ENCODE measurements at places on chromosomes 4 and X.

GRCh38 chr4:168134651-168135050 lies 42.3 kb downstream of the ANXA10 start:
- DNase-seq: no peak

- DNase-seq: no peak
Observed at GRCh38 chrX:15594371-15594770, 6.4 kb downstream of the ACE2 start.

DNA sequence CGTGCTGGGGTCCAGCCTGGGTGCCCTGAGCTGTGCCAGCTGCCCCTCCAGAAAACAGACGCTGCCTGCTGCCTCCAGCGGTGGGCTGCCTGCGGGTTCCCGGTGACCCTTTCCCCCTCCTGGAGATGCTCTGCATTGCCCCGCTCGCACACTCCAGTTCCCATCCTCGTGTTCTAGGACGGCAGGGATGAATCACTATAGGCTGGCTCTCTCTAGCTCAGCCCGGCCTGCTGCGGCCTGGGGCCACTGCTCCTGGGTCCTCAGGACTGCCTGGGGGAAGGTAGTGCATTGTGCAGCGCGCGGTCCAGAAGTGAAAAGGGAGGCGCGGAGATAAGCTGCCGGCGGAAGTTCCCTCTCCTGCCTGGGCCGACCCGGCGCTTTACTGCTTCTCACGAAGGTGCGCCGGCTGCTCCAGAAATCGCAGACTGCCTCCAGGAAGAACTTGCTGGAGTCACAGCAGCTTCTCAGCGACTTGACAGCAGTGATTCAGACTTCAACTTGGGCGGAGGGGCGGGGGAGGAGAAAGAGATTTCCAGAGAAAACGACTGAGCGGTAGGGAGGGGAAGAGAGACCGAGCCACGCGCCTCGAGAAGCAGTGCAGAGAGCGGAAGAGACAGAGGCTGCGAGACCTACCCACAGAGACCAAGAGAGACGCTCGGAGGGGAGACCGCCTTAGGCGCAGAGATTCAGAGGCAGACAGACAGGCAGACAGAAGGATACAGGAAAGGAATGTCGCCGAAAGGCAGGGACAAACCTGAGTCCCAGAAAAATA lies 6.7 kb upstream of the MSX1 start:
- peak; percentile 53 for DNase-seq

DNA sequence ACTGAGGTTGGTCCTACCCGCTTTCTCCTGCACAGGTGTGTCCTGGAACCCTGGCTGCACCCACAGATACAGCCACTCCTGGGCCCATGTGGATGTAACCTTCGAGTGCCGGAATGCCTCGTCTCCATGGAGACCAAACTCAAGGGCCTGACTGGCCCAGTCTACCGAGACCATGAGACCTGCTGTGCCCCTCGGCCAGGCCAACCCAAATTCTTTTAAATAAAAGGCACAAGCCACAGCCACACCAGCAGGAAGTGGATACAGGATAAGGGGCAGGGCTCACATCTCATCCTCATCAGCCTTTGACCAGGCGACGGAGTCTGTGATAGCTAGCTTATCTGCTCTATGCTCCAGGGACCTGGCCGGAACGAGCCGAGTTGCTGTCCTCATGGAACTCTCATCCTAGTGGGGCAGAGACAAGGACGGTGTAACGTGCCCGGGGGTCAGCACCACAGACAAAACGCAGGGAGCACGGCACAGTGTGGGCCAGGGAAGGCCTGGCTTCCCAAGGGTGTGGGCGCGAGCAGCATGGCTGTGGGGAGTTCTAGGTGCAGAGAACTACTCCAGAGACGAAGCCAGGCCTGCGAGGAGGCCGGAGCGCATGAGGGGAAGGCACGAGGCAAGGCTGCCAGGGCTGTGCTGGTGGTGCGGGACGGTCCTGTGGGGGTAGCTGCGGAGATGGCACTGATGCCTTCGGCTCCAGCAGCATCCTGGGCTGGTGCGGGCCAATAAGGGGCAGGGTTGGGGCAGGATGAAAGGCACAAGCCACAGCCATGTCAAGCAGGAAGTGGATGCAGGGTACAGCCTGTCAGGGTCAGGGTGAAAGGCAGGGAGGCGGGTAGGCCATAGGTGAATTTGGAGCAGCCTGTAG lies 22.7 kb downstream of the NOP14 start:
- DNase-seq: no peak

- no peak for DNase-seq
Observed at GRCh38 chr4:48046059-48046458, 29.5 kb downstream of the NIPAL1 start.

- DNase-seq: no peak
Observed at GRCh38 chrX:109952985-109953905, 49.7 kb upstream of the TMEM164 start.

DNA sequence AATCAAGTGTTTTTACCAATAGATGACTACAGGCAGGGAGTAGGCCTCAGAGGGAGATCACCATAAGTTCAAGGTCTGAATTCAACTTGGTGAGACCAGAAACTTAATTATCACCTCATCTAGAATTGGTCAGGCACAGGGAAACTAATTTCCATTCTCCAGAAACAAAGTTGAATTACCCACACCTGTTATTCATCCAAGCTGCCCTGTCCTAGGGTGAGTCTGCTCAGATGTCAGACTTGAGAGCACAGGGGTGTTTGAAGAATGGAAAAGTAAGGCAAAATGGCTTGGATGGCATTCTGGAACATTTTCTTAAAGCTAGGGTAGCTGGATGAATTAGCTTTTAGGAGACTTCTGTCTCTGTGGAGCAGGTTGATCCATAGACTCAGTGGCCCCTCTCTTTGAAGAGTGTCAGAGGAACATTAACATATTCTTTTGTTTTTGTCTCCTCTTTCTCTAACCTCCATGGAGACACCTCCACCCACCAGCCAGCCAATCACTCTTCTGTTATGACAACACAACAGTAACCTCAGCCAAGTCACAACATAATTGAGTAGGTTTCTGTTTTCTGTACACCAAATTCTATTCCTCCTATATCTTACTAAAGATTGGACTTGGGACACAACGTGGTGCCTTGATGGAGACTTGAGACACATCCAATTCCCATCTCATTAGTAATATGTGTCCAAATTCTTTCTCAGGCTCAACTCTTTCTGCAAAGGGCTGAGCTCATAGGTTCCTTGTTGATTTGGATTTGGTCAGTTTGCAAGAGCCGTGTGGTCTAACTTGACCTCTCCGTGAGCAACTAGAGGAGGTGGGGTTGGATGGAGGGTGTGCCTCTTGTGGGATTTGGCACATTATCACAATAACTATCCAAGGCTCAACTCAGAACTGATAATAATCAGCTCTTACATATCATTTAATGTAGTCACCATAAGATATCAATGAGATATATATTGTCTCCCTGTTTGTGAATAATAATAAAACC lies 45.1 kb downstream of the VSIG4 start:
- DNase-seq: no peak

GRCh38 chr4:119105605-119106004 lies 30.0 kb upstream of the MYOZ2 start:
- DNase-seq: peak; percentile 30

DNA sequence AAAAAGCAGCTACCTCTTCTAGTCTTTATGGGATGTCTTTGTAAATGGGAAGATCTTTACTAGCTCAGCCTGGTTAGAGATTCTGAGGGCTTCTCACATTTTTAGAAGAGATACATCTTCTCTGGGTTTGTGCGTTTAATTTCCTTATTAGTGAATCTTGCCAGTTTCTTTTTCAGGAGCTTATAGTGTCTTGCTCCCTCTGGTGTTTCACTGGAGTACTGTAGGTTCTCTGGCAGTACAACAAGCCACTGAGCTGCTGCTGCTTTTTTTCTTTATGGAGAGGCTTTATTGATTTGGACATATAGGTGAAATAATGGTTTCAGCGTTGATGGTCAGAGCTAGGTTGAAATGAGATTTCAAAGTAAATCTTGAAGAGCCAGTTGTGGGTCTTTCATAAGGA lies 82.9 kb downstream of the LAS1L start:
- peak; percentile 11 for DNase-seq

DNA sequence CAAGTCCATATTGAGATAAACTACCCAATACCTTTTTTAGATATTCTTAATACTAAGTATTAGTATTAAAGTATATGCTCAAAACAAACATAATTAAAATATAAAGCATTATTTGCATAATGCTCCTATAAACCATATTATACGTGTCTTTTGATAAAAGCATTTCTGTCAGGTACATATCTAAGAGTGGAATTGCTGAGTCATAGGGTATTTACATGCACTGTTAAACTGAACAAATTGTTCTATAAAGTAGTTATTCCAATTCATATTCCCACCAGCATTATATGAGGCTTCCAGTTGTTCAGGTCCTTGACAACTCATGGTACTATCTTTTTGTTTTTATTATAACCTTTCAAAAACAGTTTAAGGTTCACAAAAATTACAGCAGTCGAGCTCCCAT lies 114.2 kb downstream of the FGF16 start:
- no peak for DNase-seq

- no peak for DNase-seq
Observed at GRCh38 chr4:8637456-8637984, 45.0 kb downstream of the CPZ start.

DNA sequence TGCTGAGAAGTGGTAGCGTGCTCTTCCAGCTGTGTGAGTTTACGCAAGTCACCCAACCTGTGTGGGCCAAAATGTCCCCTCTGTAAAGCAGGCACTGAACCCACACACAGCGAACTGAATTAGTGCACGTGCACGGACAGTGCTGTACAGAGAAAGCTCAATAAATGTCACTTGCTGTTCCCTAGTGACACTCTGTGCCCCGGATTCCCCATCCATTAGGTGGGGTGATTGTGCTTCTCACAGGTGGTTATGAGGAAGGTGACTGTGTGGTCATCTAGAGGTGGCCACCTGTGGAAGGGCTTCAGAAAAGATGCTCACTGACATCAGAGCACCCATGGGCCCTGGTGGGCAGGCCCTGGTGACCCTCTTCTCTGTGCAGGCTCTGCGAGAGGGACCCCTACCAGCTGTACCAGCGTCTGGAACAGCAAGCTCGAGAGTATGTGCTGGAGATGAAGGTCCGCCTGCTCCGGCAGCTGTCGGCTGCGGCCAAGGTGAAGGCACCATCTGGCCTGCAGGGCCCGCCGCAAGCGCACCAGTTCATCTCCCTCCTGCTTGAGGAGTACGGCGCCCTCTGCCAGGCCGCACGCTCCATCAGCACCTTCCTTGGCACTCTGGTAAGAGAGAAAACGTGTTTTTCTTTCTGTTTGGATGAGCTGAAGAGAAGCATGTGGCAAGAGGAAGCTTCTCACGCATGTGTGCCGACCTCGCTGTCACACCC lies 94.3 kb downstream of the FAM193A start:
- no peak for DNase-seq

GRCh38 chr4:22196551-22196950 lies 248.0 kb upstream of the KCNIP4 start:
- no peak for DNase-seq

GRCh38 chrX:38939067-38939466 lies 137.8 kb downstream of the MID1IP1 start:
- peak; percentile 50 for DNase-seq

DNA sequence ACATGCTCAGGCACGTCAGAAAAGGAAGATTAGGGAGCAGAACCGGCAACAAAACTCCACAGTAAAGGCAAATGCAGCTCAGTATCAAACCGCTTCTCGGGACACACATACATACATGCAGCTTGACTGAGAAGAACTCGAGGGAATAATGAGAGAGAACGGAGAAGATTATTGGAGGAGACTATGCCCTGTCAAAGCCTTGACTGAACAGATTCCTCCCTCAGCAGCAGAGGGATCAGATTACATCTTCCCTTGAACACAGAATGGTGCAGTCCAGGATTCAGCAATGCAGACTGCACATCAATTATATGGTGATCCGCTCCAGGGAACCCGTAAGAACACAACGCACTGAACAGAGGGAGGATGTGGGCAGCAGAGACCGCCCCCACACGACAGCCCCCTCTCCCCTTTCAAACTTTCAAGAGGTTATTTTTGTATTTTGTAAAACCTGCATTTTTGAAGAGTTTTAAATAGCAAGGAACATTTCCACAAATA lies 183.2 kb downstream of the FBXW7 start:
- peak; percentile 97 for DNase-seq

- DNase-seq: no peak
Observed at GRCh38 chrX:109463784-109464183, 18.1 kb downstream of the GUCY2F start.

DNA sequence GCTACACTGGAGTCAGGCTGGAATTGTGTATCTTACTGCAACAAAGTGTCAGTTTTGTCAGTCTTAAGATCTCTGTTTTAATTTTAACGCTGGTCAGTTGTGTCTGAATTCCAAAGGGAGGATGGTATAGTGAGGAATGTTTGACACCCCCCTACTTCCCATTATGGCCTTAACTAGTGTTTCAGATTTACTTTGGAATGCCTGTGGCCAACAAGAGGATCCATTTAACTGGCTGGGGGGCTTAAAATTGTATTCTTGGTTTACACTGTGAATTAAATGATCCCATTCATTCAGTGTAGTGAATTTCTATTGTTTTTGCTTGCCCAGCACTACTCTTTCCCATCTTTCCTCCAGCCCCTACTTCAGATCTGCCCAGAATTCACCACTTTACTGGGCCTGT lies 75.8 kb upstream of the IQCM start:
- DNase-seq: no peak

GRCh38 chr4:86055898-86056297 lies 304.0 kb downstream of the MAPK10 start:
- no peak for DNase-seq

DNA sequence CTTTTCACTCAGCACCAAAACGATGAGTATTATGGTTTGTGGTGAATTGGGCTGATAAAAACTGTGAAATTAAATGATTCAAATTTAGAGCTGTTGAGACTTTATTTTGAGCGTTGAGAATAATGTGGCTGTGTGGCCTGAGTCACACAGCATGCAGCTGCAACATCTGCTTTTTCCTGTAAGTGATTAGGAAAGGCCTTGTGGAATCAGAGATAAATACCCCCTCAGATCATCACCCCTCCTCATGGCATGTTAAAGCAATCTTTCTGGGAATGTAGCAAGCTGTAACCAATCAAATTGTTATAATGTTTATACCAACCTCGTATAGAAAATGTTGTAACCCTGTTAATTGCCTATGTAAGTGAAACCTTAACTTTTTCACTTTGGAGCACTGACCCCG lies 90.0 kb upstream of the GRPR start:
- DNase-seq: peak; percentile 71

DNA sequence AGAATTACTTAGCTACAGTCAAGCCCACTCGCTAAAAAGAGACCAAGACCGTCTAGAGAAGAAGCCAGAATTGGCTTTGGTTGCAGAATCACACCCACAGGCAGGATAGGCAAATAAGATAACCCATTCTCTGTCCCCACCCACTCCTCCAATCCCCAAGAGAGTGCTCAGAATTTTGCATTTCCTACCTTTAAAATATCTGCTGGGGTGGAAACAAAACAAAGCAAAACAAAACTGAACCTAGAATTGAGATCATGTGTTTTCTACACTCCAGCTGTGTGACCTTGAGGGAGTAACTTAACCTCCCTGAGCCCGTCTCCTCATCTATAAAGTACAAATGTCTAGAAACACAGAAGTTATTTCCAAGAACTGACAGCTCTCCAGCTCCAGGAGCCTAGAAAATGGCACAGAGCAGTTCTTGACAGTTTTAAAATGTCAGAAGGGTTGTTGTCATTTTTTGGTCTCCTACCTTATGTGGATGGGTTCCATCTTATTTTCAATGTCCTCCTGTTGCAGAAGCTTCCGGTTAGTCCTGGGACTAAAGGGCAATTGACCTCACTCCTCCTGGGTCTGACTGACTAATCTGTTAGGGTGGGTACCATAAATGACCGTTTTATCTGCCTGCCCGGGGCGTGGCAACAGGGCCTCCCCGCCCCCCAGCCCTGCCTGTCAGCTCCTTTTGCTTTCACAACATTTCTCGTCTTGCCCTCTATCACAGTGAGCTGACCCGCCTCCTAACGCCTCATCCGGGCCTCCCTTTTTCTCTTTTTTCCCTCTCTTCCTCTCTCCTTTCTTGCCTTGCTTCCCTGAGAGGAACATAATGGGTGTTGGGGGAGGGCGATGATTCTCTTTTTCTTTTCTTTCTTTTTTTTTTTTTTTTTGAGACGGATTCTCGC lies 114.0 kb downstream of the RBM47 start:
- DNase-seq: peak; percentile 49
